Lung microvascular endothelial cell (primary cell): ENCODE measurements at places on chromosomes 11 and 22. TPM values are rescaled to one million over a fixed set of nuclear protein-coding genes. Genes with fewer than 3 reads are reported as not detected.

Gene OTOG
- total RNA-seq: not detected in 2 replicates

Gene MS4A6A
- 0.22 TPM in 1 of 2 replicates, not detected in the other for total RNA-seq

Gene DRAP1
- total RNA-seq: 91.1 and 103 TPM in 2 replicates

Gene KCNJ11
- total RNA-seq: 0.22 and 0.40 TPM in 2 replicates
